ENCODE measurements at places on chromosomes 6 and 20.

GRCh38 chr6:110419028-110419739 is 3.8 kb upstream of the DDO start:
- DNase-seq = no peak

- DNase-seq = no peak
These were observed 5.4 kb downstream of the TGM3 start for GRCh38 chr20:2301164-2301622.

- no peak for DNase-seq
These were observed 12.6 kb downstream of the RNF217 start for GRCh38 chr6:124974771-124975377.

GRCh38 chr6:15509335-15509933 is 153.4 kb downstream of the DTNBP1 start:
- no peak for DNase-seq

- peak; percentile 14 for DNase-seq
These were observed 118.5 kb downstream of the GFRAL start for GRCh38 chr6:55445648-55446204.

GRCh38 chr6:140844167-140844566 is 1288.6 kb upstream of the GJE1 start:
- no peak for DNase-seq

- no peak for DNase-seq
These were observed 55.1 kb upstream of the BACH2 start for GRCh38 chr6:90351696-90352095.

DNA sequence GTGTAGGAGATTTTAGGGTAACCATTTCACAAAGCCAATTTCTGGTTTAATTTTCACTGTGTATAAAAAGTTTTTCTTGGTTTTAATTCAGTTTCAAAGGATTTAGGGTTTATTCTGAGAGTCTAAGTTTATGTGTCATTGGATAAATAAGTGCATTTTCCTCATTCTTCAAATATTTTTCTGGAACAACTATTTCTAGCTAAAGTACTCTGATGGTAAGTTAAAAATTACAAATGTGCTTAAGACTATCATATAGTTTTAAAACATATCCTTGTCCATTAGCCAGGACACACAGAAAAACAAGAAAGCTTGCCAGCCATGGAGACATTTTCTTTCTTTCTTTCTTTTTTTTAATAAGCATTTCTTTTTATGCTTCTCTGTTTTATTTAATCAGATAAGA is 333.0 kb downstream of the RFPL4B start:
- no peak for DNase-seq

DNA sequence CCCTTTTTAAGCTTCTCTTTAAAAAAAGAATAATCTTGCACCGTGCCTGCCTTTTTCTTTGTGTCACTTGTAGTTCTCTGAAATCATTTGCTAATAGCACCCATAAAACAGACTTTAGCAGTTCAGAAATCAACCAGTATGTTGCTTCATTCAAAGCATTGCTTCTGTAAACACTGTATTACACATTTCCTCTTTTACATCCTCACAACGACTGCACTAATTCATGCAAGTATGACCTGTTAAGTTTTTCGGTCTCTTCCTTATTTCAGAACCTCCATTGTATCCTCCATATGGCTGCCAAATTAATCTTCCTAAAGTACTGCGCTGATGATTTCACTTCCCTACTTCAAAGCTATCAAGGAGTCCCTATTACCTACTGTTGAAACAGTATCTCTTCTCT is 142.9 kb upstream of the RNF217 start:
- no peak for DNase-seq

GRCh38 chr6:36751091-36751490 is 53.5 kb downstream of the RAB44 start:
- no peak for DNase-seq

DNA sequence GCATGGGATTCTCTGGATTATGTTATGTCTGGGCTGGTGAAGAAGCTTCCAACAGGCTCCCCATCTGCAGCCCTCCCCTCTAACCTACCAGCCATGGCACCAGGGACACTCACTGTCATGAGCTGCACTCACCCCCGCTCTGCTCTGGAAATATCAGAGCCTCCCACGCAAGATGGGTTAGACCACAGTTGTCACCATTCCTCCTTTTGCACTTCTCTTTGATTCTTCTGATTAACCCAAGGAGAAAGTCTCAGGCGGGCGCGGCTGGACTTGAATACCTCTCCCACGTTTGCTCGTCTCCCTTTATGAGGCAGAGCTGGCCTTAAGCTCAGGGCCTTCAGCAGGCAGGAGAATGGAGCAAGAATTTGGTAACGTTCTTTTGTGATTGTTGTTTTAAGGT is 128.1 kb downstream of the CEBPB start:
- DNase-seq = no peak

- no peak for DNase-seq
These were observed 88.0 kb downstream of the CLIC5 start for GRCh38 chr6:45927421-45928320.

GRCh38 chr20:51720854-51721253 is 47.3 kb downstream of the ATP9A start:
- no peak for DNase-seq

DNA sequence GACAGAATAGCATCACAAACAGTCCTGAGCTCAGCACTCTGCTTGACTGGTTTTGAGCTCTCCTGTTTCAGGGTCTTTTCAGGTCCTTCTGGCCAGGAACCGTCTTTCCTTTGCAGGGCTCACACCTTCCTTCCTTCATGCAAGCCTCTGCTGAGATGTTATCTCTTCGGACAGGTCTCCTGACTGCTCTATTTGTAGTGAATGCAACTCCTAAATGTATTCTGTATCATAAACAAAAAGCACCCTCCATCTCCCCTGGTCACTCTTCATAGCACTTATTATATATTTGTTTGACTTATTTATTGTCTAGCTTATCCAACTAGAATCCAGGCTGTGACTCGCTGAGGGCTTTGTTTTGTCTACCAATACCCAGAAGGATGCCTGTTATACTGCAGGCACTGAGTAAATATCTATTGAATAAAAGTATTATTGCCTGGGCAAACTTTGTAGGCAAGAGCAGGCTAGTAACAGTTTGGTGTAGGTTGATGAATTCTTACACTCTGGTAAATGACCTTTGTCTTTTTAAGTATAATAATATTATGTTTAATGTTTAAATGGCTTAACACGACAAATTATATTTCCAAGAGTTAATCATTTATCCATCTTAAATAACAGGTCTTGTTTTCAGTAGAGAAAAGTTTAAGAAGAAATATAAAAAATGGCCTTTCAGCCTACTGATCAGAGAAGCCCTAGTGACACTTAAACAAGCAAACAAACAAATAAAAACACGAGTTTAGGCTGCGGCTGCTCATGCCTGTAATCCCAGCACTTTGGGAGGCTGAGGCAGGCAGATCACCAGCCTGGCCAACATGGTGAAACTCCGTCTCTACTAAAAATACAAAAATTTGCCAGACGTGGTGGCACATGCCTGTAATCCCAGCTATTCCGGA is 199.7 kb downstream of the BCAS1 start:
- DNase-seq = no peak

GRCh38 chr6:5728351-5729079 is 278.2 kb downstream of the NRN1 start:
- DNase-seq = no peak

- DNase-seq = no peak
These were observed 94.5 kb upstream of the LRFN2 start for GRCh38 chr6:40681622-40682021.

DNA sequence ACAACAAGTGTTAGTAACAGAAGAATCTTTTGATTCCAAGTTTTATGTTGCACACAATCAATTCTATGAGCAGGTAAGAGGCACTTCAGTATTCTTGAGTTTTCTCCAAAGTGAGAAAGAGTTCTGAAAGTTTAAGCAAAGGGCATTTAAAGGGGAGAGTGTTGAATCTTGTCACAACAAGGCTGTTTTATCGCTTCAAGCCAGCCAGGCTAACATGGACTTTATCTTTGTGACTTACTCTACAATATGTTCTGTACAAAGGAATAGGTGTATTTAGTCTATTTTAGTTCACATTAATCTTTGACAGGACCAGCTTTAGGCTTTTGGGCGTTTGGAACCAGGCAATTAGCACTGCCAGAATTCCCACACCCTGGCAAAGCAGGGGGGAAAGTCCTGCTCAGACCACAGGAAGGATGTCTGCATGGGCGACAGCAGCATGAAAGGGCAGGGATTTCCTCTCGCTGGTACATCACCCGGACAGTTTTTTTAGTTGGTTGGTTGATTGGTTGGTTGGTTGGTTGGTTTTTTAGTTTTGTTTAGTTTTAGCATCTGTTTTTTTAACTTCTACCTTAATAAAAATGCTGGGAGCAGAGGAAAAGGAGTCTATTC is 395.4 kb upstream of the SOX4 start:
- no peak for DNase-seq

GRCh38 chr6:160071805-160072690 is 49.6 kb upstream of the SLC22A1 start:
- no peak for DNase-seq
